ENCODE measurements at places on chromosomes 3 and 15. TPM values are rescaled to one million over a fixed set of nuclear protein-coding genes. Genes with fewer than 3 reads are reported as not detected.

- H3K27me3 ChIP-seq = no peaks in the 10 kb centered on the region
- DNase-seq = no peak
- H3K27ac ChIP-seq = no peak overlapping the region
- no peaks in the 10 kb centered on the region for H3K36me3 ChIP-seq
- H3K4me3 ChIP-seq = no peak overlapping the region
These were observed 24.7 kb downstream of the ARHGAP31 start for GRCh38 chr3:119318876-119319275.

- no peak overlapping the region for H3K4me3 ChIP-seq
- DNase-seq = no peak
- no peak overlapping the region for H3K27ac ChIP-seq
- no peaks in the 10 kb centered on the region for H3K27me3 ChIP-seq
- H3K4me1 ChIP-seq = no peaks in the 10 kb centered on the region
- H3K36me3 ChIP-seq = no peaks in the 10 kb centered on the region
These were observed 295.0 kb upstream of the KCNH8 start for GRCh38 chr3:18853269-18853668.

DNA sequence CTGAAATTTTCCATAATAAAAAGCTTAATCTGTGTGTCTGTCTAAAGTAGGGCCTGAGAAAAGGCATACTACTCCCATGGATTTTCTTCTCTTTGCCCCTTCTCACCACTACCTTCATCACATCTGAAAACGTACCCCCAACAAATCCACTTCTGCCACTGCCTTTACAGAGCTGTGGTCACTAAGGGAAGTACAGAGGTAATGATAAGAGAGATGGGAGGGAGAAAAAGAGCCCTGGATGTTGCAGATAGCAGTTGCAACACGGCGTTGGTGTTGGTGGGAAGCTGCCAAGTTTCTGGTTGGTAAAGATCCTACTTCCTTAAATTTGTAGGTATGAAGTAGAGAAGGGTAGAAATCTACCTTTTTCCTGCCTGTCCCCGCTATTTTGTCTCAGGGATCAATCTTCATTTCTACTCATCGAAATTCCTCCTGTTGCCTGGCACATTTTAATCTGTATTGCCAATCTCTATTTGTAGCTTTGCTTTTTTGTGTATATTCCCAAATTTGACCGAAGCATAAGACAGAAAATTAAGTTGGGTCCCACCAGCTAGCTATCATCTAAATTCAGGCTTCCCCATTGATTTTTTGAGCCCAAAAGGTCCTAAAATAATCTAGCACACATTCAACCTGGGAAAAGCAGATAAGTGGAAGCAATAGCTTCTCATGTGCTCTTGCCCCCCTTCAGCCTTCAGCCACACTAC is 102.9 kb downstream of the TFDP2 start:
- H3K4me3 ChIP-seq = no peak overlapping the region
- H3K36me3 ChIP-seq = no peaks in the 10 kb centered on the region
- no peaks in the 10 kb centered on the region for H3K27me3 ChIP-seq
- no peak overlapping the region for H3K27ac ChIP-seq
- DNase-seq = no peak

- no peak overlapping the region for H3K27ac ChIP-seq
- H3K27me3 ChIP-seq = no peaks in the 10 kb centered on the region
- peaks cover 2% of the 10 kb centered on the region for H3K36me3 ChIP-seq
- H3K4me1 ChIP-seq = peaks cover 3% of the 10 kb centered on the region
These were observed 69.3 kb downstream of the LRIG1 start for GRCh38 chr3:66431494-66431893.

GRCh38 chr15:69609176-69609575 is 156.6 kb downstream of the RPLP1 start:
- DNase-seq = no peak
- no peak overlapping the region for H3K4me3 ChIP-seq
- no peaks in the 10 kb centered on the region for H3K27me3 ChIP-seq
- no peak overlapping the region for H3K27ac ChIP-seq

DNA sequence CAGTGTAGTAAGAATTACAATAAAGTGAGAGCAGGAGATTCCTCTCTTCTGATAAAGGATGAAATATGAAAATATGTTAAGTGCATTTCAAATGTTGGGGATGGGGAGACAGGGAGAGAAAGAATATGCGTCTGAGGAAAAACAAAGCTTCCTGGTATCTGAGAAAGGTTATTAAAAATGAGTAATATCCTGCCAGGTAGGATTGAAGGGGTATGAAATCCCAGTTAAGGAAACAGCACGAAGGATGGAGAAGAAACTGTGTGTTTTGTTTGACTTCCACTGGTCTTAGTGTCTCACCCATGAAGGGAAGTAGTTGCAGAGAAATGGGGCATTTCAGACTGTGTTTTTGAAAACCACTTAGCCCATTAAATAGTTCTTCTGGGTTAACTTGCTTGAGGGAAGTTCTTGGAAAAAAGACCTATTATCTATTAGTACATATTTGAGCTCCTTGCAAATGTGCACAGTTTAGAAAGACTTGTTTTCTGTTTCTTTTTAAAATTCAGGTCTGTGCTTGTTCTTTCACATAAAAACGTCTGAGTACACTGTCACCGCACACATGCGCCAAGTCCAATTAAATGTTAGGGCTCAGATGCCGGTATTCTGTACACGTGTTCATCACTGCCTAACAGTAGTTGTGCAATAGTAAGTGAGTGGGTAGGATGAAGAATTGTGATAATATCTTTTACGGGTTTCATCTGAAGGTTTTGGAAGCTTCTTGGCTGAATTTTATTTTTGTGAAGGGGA is 196.1 kb upstream of the P2RY1 start:
- no peak overlapping the region for H3K4me3 ChIP-seq
- H3K27ac ChIP-seq = no peak overlapping the region
- no peaks in the 10 kb centered on the region for H3K36me3 ChIP-seq

APBA2 gene
- 78.9 TPM for total RNA-seq

GRCh38 chr3:64141476-64141875 is 83.8 kb downstream of the PRICKLE2 start:
- no peak for DNase-seq
- H3K36me3 ChIP-seq = no peaks in the 10 kb centered on the region
- no peaks in the 10 kb centered on the region for H3K4me1 ChIP-seq
- no peak overlapping the region for H3K4me3 ChIP-seq

GRCh38 chr3:111864821-111865656 is 6.0 kb downstream of the PHLDB2 start:
- H3K4me3 ChIP-seq = no peak overlapping the region
- no peak overlapping the region for H3K27ac ChIP-seq
- H3K36me3 ChIP-seq = no peaks in the 10 kb centered on the region
- peaks cover 4% of the 10 kb centered on the region for H3K27me3 ChIP-seq
- H3K4me1 ChIP-seq = peaks cover 6% of the 10 kb centered on the region

FBXL22 gene
- 2.0 TPM for total RNA-seq

LRRC58 gene
- 17.7 TPM for total RNA-seq

- no peak overlapping the region for H3K4me3 ChIP-seq
- no peak for DNase-seq
- H3K36me3 ChIP-seq = no peaks in the 10 kb centered on the region
- H3K27ac ChIP-seq = no peak overlapping the region
- no peaks in the 10 kb centered on the region for H3K4me1 ChIP-seq
These were observed 418.6 kb upstream of the KCNMB2 start for GRCh38 chr3:178117641-178118040.

- peaks cover 2% of the 10 kb centered on the region for H3K27me3 ChIP-seq
- no peak for DNase-seq
- no peaks in the 10 kb centered on the region for H3K4me1 ChIP-seq
- no peak overlapping the region for H3K4me3 ChIP-seq
These were observed 13.2 kb downstream of the EPHB3 start for GRCh38 chr3:184574515-184575417.

GRCh38 chr3:193053046-193053435 is 135.4 kb upstream of the MB21D2 start:
- H3K4me1 ChIP-seq = no peaks in the 10 kb centered on the region
- no peak overlapping the region for H3K4me3 ChIP-seq
- H3K27ac ChIP-seq = no peak overlapping the region

GOLGA8T gene
- total RNA-seq = 0.26 TPM

DNA sequence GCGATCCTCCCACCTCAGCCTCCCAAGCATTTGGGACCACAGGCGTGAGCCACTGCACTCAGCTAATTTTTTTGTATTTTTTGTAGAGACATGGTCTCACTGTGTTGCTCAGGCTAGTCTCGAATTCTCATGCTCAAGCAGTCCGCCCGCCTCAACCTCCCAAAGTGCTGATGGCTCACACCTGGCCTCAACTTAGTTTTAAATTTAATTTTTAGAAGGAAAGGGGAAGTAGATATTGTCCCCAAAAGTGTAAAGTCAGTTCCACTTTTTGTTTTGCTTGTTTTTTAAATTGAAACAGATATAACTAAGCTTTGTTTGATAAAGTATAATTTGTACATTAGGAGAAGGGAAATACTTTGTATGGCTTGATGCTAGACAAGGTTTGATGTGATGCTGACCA is 31.3 kb upstream of the NFKBIZ start:
- H3K4me3 ChIP-seq = no peak overlapping the region
- DNase-seq = no peak
- no peak overlapping the region for H3K27ac ChIP-seq
- H3K36me3 ChIP-seq = peaks cover 32% of the 10 kb centered on the region
- no peaks in the 10 kb centered on the region for H3K27me3 ChIP-seq
- H3K4me1 ChIP-seq = peaks cover 13% of the 10 kb centered on the region

DNA sequence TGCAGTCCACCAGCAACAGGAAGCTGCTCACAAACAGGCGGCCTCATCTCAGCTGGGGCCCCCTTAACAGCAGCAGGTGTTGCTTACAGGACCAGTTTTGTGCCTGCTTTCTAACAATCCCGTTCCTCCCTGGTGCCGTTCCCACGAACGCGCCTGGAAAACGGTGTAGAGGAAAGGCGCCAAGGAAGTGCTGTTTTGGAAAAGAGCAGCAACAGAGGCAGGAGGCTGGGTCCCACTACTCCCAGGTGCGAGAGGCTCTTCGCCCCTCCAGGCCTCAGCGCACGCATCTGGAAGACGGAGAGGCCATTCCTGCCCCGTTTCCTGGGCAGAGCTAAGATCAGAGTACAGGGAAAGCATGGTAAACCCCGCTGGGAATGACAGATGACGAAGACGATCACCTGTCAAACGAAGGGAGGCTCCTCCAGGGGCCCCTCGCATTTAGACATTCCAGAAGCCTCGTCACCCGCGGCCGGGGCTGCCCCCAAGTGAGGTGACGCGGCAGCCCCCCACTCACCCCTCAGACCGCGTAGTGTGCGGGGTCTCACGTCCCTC is 603 bp downstream of the SCAPER start:
- no peaks in the 10 kb centered on the region for H3K36me3 ChIP-seq
- no peaks in the 10 kb centered on the region for H3K27me3 ChIP-seq
- peaks cover 18% of the 10 kb centered on the region for H3K4me1 ChIP-seq
- no peak for DNase-seq
- H3K4me3 ChIP-seq = peak overlapping the region; percentile 93
- peak overlapping the region; percentile 77 for H3K27ac ChIP-seq

SLC12A1 gene
- total RNA-seq = not detected

DNA sequence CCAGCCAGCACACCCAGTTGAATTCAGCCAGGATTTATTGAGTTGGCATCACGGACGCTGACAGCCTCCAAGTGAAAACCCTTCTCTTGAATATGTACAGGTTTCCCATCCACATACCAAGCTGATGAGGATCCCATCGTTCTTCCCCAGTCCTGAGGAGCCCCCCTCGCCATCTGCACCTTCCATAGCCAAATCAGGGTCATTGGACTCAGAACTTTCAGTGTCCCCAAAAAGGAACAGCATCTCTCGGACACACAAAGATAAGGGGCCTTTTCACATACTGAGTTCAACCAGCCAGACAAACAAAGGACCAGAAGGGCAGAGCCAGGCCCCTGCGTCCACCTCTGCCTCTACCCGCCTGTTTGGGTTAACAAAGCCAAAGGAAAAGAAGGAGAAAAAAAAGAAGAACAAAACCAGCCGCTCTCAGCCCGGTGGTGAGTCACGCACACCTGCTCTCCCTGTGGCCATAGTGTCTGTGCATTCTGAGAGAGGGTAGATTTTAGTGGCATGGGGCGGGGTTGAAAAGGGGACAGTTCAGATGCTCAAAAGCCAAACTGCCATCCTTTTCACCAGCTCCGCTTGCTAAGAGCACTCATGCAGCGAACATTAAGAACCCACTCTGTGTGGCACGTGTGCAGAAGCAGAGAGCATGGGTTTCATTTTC is 51.2 kb downstream of the KLHL25 start:
- no peak for DNase-seq
- H3K36me3 ChIP-seq = peaks cover 31% of the 10 kb centered on the region

DNA sequence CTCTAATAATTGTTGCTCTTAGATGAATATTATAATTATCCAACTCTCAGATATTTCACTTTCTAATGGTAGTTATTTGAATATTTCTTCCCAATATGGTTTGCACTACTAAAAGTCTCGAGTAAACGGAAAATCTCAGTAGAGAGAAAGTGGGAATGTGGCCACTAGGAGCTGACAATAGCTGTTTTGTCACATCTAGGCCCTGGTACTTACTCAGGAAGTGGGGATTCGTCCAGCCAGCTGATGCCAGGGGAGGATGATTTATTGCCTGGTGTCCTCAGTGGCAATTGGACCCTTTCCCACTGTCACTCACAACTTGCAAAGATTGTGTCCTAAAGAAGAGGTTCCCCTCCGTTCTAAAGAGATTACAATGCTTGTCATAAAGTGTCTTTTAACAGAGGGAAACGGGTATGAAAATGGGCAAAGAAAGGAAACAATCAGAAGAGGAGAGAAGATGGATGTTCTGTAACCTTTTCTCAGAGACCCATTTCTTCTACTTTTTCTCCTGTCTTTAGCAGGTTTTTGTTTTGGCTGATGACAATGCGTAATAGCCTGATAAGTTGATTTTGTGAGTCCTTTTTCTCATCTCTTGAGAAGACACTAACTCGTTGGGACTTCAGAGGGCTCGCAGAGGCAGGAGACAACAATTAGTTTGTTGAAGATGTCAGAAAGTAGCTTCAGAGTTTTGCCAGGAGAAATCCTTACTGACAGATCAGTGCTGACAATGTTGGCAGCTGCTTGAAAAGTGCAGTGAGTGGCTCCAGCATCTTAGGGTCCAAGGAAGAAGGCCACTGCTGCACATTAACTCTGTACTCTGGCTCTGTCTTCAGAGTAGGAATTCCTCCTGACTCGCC is 320.6 kb downstream of the MECOM start:
- H3K4me1 ChIP-seq = no peaks in the 10 kb centered on the region
- no peak for DNase-seq
- H3K27me3 ChIP-seq = no peaks in the 10 kb centered on the region
- H3K36me3 ChIP-seq = no peaks in the 10 kb centered on the region
- no peak overlapping the region for H3K27ac ChIP-seq

DNA sequence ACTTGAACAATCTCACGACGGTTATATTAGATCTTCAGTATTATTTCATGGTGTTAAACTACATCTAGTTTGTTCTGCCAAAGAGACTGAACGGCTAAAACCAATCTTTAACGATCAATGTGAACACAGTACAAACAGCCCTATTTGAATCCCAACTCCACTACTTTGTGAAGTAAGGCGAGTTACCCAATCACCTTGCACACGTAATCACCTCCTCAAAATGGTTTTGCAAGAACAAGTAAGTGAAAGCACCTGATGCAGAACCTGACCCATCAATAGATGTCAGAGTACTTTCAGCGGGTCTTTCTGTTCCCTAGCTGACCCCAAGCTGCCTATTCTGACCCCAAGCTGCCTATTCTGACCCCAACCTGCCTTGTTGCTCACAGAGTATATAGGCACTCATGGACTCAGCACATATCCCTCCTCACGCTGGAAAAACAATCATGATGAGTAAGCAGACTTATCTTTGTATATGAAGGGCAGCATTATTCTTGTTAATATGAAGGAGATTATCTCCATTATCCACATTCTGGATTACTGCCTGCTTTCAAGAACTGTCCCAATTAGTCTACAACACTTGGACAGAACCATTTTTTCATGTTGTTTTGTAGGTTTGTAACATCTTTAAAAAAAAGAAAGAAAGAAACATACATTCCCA is 3.7 kb downstream of the KPNA1 start:
- no peaks in the 10 kb centered on the region for H3K36me3 ChIP-seq
- H3K27ac ChIP-seq = no peak overlapping the region
- no peak for DNase-seq
- H3K4me3 ChIP-seq = no peak overlapping the region
- peaks cover 6% of the 10 kb centered on the region for H3K4me1 ChIP-seq

LAMB2 gene
- 3.7 TPM for total RNA-seq
